ENCODE measurements at places on chromosomes 3 and 15. TPM values are rescaled to one million over a fixed set of nuclear protein-coding genes. Genes with fewer than 3 reads are reported as not detected.

DNA sequence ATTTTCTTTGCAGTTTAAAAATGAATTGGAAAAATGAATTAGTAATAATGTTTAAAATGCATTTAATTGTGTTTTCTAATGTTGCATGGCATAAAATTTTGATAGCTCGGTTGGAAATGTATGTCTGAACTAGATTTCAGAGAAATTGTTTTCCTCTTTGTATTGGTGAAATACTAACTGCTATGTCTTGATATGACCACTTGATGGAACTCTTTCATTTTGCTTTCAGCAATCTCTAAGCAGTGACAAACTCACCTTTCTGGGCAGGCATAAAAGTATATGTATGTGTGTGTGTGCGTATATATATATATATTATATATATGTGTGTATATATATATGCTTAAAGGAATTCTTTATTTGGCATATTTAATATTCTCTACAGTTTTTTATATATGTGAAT lies 239.3 kb upstream of the ZNF717 start:
- DNase-seq, result no peak

Gene PLA1A
- 1.9 TPM for total RNA-seq

- no peak for DNase-seq
Observed at GRCh38 chr3:94179059-94179458, 116.2 kb downstream of the NSUN3 start.

Gene DNAJC17
- 32.8 TPM for total RNA-seq

DNA sequence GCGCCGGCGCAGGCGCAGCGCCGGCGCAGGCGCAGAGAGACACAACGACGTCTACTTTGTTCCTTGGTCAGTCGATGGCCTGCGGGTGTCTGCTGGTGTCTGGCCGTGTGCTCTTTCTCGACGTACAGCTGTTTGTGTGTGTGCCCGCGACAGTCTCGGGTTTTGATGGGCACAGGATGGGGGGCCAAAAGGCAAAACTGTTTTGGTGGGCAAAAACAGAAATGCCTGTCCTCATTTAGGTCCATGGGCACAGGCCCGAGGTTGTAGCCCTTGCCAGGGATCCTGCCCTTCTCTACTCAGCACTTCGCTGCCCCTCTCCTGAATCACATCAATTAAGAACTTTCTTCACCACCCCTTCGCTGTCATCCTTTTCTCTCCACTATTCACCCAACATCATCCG lies 184.8 kb upstream of the CHL1 start:
- DNase-seq, result no peak

DNA sequence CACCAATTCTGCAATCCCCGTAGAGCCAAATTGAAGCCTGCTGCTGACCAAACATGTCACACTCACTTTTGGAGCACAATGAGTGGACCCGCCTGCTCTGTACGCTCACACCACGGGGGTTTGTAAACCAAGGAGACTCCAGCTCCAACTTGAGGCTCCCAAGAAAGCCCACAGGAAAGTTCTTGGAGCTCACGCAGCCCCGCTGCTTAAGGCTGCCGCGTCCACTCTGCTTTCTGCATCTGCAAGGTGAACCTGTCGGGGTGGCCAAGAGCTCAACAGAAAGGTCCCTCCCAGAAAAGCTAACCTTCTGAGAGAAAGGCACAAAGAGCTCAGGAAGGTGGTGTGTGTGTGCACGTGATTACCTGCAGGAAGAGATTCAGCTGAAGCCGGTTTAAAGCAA lies 94.9 kb downstream of the PCSK6 start:
- DNase-seq, result no peak

DNA sequence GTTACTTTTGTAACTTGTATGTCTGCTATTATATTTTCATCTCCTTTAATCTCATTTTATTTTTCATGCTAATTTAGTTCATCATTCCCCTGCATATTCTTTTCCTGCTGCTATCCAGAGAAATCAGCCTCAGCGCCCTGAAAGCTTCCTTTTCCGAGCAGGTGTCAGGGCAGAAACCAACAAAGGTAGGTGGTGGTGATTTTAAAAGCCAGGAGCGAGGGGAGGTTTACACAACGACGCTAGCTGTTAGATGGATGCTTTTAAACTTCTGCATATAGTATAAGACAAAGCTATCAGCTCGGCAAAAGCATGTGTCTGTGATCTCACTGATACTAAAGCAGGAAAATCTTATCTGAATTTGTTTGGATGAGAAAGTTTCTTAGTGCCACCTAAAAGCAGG lies 75.0 kb downstream of the LRCH3 start:
- DNase-seq, result no peak

GRCh38 chr3:30467596-30468238 lies 138.7 kb upstream of the TGFBR2 start:
- DNase-seq, result no peak

Gene VEPH1
- 7.8 TPM for total RNA-seq

GRCh38 chr3:127479449-127479848 lies 111.1 kb downstream of the TPRA1 start:
- DNase-seq, result no peak

DNA sequence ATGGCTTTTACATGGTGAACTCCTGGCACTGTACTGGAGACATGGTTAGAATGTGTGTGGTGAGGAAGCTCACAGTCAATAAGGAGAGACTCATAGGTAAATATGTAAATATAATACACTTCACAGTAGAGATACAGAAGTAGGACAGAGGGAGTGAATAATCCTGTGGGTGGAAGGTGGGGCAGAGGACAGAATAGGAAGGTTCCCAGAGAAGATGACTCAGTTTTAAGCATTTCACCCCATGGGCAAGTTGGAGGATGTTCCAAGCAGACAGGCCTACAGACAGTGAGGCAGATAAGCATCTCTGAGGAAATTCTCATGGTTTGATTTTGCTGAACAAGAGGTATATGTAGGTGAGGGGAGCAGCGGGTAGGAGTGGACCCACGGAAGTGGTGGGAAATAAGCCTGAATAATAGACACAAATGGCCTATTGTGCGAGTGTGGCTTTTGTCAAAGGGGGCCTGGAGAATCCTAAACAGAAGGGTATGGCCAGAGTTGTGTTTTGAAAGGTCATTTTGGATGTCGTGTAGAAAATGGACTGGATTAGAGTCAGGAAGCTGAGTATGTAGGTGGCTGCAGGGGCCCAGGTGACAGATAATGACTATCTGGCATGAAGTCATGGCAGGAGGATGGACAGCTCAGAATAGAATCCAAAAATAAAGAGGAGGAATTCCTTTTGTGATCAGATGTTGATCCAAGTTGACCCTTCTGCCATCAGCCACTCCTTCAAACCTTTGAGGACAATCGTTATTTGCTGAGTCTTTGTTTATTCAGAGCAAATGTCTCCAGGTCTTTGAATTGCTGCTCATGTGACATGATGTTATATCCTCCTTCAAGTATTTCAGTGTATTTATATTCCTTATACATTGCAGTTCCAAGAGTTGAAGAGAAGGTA lies 97.3 kb upstream of the THRB start:
- DNase-seq, result no peak
